Stimulated activated CD8-positive, alpha-beta memory T cell treated with anti-CD3 and anti-CD28 coated beads, Interleukin-4, amount 100 ng/mL, for 1 hour (primary cell): ENCODE measurements at places on chromosomes 13 and 19.

- DNase-seq: no peak
These were observed 279.5 kb upstream of the PCDH20 start for GRCh38 chr13:61695147-61695546.

DNA sequence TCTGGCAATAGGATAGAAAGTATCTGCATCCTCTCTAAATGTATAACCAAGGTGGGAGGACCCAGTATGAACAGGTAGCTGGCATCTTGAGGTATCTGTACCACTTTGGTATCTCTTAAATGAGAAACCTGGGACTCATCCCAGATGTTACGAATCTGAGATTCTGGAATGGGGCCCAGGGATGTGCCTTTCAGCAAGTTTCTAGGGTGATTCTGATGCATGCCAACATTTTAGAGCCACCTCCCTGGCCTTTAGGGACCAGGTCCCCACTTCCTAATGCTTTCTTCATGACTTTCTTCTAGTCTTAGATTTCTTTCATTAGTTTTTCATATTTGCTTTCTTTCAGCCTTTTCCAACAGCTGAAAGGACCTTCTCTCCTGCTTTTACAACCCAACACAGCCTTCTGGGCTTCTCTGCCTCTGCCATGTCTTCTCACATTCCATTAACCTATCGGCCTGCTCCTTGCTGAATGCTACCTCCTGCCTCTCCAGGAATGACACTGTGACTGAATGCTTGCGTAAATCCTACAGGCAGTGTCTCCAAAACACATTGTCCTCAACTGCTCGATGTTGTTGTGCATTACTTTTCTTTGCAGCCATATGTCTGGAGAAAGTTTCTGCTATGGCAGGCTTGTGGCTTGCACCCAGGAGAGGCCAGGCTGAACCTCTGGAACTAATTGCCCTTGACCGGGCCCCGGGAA is 284.0 kb downstream of the DNAJC15 start:
- DNase-seq: no peak

DNA sequence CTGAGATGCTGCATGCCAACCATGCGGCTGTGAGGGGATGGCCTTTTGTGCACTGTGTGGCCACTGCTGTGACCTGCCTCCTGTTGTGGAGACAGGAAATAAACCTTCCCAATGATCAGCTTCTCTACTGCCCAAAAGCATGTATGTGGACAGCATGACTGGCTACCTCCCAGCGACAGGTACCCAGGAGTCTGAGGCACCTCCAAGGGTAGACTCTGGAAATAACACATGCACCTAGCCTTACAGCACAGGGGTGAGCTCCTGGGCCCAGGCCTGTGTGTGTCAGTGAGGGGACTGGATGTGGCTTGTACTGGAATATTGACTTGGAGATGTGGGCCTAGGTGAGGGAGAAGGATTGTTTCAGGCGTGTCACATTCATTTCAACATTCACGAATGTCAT is 7.6 kb upstream of the GPI start:
- no peak for DNase-seq

- no peak for DNase-seq
These were observed 31.2 kb downstream of the DLEU7 start for GRCh38 chr13:50812242-50812641.

DNA sequence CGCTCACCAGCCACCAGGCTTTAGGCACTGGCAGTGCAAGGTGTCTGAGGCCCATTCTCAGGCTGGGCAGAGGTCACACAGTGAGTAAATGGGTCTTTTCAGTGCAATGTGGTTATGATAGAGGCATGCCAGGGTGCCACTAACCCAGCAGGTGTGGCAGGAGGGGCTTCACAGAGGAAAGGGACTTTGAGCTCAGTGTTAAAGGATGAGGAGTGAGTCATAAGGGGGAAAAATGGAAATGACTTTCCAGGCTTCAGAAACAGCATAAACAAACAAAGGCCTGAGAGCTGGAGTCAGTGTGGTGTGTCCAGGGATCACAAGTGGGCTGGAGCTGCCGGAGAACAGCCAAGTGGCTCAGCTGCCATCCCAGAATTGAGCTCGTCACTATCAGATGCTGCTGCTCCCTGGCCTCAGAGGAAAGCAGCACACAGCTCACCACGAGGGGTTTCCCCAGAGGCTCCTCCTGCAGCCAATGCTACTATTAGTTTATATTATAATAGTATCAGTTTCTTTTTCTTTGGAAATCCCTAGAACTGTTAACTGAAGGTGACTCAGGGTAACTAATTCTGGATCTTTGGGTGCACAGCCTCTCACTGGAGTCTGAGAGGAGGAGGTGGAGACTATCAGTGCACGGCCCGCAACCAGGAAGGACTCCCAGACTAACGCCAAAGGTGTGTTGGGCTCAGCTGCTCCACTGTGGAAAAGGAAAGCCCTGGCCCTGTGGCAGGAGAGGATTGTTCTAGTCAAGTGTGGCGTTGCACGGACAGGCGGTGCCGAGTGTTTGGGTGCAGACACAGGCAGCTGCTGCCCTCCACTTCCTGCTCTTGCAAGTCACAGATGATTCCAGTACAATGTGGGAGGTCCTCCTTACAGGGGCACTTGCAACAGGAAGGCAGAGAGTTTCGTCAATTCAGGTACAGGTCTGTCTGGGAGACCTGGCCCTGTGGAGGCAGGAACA is 39.5 kb downstream of the DHRS12 start:
- DNase-seq: no peak

DNA sequence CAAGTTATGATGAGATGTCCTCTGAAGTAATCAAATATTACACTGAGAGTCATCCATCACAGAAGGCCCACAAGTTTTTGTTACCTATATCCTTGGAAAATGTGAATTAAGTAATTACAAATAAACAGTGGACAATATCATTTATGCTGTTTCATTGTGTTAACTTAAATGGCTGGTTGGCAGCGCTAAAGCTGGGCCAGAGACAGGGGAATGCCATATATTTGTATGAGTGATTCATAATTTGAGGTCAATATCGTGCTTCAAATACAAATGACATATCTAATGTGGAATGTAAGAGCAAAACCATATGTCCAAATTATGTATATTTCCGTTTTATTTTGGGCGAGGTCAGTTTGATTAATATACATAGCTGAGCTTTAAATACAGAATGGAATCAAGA is 1556.2 kb downstream of the SLITRK5 start:
- no peak for DNase-seq

GRCh38 chr19:10510301-10510802 is 6.9 kb downstream of the S1PR5 start:
- DNase-seq: no peak

- DNase-seq: peak; percentile 63
These were observed 1.7 kb downstream of the GTF3A start for GRCh38 chr13:27425918-27426630.

- no peak for DNase-seq
These were observed 210.9 kb downstream of the NALCN start for GRCh38 chr13:101205408-101205807.

DNA sequence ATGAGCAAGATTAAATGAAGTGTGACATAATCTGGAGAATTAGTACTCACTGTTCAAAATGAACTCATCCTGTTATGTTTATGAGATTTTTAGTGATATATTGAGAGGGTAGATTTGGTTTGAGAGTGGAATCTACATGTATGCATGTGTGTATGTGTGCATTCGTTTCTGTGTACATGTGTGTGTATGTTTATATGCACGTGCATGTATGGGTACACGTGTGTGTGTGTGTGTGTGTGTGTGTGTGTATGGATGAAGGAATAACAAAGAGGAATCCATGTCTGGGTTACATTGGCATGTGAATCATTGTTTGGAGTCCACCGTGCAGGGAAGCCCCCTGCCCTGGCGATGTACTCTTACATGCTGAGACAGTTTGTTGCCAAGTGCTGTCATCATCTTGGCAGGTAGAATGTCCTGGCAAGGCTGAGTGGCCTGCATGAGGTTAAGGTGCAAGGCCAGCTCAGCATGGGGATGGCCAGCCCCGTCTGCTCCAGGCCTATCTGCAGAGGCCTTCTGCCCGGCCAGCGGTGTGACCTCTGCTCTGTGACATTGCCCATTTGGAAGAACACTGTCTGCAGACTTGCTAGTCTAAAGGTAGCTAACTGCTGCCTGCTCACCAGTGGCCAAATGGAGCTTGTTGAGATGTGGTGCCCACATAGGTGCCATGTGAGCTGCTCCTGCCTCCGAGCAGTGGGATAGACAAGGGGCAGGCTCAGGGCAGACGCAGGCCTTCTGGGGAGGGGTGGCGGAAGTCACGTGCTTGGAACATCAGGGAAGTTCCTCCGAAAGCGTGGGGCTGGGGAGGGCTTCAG is 222.3 kb downstream of the TEX29 start:
- no peak for DNase-seq

GRCh38 chr13:47545201-47546024 is 455.7 kb downstream of the SUCLA2 start:
- DNase-seq: no peak

- no peak for DNase-seq
These were observed at the start of gene ARHGEF1 for GRCh38 chr19:41882568-41883462. Gene ARHGEF1, plus strand, starts transcription at chr19:41883184. Its CDS starts 4,899 bp downstream, at chr19:41888083.

DNA sequence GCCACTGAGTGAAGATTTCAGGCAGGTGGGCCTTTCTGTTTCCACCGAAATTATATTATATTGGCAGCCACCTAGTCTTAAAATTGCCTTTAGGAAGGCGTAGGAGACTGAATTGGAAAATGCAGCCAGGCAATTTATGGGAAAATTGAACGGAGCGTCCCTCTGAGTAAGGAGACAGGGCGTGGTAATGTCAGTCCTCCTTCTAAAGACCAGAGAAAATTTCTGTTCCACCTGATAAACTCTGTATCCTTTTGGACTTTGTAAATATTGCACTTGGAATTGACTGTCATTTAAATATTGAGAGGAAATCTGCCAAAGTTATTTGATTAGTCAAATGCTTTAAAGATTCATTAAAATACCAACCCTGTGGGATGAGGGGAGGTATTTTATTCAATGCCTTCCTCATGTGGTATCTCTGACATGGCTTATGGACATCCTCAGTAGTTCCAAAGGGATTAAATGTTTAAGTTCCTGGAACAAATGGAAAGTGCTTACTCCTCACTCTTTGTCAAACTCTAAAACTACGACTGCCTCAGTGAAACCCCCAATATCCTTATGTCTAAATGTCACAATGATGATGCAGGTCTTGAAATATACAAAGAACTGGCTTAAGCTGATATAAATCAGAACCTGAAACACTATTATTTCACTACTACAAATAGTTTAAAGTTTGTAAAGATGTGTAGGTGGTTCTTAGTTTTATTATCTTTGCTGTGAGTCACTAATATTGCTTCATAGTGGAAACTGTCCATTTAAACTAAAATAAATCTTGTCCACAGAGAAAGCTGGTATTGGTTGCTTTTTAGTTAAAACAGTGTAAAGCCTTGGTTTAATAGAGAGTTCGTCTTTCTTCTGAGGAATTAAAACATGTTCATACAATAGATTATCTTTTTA is 203.2 kb downstream of the FGF14 start:
- no peak for DNase-seq

- DNase-seq: no peak
These were observed 23.5 kb upstream of the USP12 start for GRCh38 chr13:27194895-27195764.

GRCh38 chr19:11463391-11463790 is 17.5 kb downstream of the ELAVL3 start:
- no peak for DNase-seq

DNA sequence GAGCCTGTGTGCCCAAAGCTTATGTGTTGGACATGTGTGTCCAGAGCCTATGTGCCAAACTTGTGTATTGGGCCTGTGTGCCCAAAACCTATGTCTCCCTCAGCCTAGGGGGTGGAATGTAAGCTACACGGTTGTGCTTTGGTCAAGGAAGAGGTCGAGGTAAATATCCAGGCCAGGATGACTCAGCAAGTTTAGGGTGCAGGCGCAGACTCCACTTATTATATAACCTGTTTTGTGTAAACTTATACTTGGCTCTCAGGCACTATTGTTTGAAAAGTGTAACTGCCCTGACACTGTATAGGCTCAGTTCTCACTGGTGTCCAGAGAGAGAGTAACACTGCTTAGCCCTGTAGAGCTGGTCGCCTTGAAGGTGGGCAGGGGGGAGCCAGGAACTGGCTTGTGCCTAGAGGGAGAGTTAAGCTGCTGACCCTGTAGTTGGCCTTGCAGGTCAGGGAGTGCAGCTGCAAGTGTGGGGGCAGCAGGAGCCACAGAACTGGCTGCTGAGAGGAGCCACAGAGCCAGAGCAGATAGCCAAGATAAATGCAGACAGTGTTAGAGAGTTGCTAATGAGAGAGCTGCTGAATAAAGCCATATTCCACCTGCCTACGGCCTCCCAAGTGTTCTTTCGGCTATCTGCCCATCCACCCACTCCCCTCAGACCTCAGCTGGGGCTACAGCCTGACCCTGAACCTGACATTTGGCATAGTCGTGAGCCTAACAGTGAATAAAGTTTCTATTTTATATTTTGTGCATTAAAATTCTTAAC is 517.2 kb upstream of the SLITRK1 start:
- no peak for DNase-seq

DNA sequence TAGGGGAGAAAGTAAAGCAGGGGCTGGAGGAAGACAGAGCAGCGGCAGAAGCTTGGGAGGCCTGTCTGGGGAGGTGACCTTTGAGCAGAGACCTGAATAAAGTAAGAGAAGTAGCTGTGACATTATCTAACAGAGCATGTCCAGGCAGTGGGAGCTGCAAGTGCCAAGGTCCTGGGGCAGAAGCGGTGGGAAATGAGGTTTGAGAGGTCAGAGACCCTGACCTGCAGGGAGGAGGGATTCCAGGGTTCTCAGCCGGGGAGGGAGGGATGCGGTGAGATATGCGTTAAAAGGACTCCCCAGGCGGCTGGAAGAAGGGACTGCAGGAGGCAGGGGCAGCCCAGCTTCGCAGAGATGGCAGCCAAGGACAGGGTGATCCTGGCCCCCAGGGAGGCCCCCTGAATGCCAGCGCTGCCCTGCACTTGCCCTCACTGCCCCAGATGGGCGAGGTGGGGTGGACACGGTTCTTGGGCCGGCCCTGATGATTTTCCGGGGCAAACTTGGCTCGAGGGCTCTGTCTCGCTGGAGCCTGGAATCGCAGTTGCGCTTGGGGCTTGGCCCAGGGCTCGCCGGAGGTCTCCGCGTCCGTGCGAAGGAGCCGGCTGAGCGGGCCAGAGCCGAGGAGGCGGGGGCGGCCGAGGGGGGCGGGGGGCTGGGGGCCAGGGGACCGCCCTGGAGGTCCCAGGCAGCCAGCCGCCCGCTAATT is 3.2 kb downstream of the CRLF1 start:
- no peak for DNase-seq

DNA sequence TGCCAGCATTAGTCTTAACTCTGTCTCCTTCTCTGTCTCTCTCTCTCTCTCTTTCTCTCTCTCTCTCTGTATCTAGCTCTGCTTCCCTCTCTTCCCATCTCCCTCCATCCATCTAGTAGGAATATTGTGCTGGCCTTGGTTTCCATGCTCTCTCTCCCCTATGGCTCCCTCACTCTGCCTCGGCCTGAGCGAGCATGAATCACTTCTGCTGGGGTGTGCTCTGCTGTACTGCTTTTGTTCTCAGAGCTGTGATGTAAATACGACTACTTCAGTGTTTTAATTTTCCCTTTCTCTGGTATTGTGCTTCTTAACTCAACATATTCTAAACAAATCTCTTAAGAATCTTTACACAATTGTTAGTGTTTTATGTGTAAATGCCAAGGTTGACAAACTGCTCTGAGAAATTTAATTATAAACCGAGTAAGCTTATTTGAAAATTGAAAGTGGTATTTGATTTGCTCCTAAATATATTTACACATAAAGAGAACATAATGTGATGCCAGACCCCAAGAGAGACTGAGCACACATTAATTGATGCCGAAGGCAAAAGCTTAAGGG is 211.5 kb upstream of the KL start:
- no peak for DNase-seq
